Fibroblast of mammary gland (primary cell): ENCODE measurements at places on chromosomes 5 and 9.

DNA sequence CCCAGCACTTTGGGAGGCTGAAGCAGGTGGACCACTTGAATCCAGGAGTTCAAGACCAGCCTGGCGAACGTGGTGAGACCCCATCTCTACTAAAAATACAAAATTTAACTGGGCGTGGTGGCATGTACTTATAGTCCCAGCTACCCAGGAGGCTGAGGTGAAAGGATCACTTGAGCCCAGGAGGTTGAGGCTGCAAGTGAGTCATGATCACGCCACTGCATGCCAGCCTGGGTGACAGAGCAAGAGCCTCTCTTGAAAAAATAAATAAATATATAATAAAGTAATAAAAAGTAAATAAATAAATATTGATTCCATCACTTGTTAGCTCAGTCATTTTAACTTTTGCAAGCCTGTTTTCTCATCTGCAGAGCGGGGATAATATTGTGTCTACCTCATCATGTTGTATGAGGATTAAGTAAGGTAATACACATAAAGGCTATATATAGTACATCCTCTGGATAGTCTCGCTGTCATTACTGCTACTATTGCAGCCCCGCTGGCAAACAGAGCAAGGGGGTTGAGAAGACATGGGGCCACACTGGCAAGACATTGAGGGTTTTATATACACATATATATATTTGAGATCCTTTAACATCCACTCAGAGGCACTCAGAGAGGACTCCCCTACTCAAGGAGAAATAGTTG, 210.9 kb downstream of the C9orf152 start:
- DNase-seq: no peak

GRCh38 chr9:89813482-89813881, 208.7 kb downstream of the GADD45G start:
- DNase-seq: no peak

DNA sequence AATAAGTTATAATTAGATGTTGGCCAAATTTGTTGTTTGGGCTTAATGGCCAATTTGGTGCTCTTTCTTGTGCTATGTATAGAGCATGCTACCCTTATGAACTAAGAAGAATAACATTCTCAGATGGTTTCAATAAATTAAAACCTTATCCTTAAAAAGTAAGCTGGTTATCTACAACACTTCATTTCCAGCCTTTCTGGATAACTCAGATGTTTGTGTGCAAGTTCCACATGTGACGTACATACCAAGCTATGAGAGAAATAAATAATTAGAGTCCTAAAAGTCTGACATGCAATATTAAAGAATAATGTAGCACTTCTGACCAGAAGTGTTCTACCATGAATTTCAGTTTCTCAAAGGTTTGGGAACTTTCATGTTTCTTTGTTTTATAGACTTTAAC, 11.7 kb downstream of the MTREX start:
- no peak for DNase-seq

GRCh38 chr9:90881648-90882047, 80.0 kb downstream of the SYK start:
- no peak for DNase-seq

GRCh38 chr9:8265281-8265680, 465.7 kb upstream of the DMAC1 start:
- DNase-seq: no peak

DNA sequence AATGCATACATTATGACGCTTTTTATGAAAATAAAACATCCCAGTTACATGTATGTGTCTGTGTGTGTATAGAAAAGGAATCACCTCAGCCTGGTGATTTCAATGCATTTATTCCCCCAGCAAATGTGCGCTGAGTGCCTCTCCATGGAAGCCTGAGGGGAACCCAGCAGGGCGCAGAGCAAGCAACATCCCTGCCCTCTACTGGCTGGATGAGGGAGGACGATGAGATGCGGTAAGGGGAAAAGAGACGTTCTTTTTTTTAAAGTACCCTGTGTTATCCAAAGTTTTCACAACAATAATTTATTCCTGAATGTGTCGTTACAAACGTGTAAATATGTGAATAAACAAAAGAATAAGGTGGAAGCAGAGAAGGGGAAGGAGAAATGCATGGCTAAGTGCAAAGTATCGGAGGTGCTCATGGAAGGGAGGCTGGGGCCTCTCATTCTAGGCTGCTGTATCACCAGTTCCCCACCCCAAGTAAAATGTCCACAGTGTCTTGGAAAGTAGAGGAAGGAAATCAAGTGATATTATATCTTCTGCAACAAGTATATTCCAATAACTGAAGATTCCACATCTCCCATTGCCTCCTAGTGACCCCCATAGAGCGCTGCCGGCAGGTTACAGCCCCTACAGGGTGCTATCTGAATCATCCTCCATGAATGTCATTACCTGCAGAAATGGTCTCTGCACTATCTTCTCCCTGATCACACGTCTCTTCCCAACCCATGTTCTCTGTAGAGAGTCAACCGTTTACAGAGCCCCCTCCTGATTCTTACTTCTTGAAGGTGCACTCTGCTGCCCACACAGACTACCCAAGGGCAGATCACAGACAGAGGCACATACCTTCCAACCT, 13.0 kb upstream of the ABLIM3 start:
- peak; percentile 45 for DNase-seq

GRCh38 chr5:118533156-118533555, 455.2 kb downstream of the DTWD2 start:
- no peak for DNase-seq

DNA sequence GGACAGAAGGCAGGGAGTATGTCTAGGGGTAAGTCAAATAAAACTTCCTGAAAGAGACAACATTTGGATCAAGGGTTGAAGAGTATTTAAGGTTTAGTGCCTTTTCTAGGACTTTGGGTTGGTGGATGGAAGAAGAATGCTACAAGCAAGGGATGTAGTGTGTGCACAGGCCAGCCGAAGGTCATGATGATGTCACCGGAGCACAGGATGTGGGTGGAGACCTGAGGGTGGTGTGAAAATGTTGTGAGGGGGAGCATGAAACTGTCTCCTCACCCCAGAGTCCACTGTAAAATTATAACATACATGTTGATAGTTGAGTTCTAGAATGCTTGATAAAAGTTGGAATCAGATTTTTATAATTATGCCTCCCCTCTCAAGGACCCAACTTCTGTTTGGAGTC, 553.3 kb upstream of the SGCD start:
- DNase-seq: no peak

GRCh38 chr5:72171667-72172066, 64.4 kb downstream of the MAP1B start:
- DNase-seq: peak; percentile 37

GRCh38 chr5:82413302-82414040, 135.3 kb upstream of the RPS23 start:
- peak; percentile 94 for DNase-seq

DNA sequence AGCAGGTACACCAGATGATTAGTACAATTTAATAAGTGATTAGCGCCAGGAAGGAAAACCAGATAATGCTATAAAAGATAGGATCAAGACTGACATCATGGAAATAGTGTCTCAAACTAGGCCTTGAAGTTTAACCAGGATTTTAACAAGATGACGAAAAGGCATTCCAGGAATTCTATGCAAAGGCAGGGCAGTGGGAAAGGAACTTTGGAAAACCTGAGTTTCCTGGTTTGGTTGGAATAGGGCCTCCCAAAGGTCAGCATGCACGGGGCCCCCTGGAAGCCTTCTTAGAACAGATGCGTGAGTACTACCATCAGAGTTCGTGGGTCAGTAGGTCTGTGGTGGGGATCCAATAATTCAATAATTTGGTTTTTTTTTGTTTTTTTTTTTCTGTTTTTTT, 935.2 kb upstream of the DMAC1 start:
- no peak for DNase-seq

- no peak for DNase-seq
Observed at GRCh38 chr5:40801771-40802562, 3.8 kb upstream of the PRKAA1 start.

DNA sequence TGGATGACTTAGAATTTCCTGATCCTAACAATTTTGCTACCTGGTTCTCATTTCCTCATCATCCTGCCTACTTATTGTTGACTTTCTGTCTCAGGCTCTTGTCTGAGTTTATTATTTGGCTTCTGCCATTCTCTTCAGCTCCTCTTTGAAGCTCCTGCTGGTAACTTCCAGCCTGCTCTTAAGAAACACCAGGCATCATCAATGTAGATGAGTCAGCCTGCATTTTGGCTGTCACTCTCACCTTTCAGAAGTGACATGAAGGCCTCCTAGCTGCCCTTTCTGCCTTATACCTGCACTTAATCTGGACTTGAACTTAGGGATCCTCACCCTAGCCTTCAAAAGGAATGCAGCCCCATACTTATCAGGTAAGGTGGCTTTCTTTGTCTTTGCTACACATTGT, 551.8 kb upstream of the ZNF608 start:
- peak; percentile 39 for DNase-seq

DNA sequence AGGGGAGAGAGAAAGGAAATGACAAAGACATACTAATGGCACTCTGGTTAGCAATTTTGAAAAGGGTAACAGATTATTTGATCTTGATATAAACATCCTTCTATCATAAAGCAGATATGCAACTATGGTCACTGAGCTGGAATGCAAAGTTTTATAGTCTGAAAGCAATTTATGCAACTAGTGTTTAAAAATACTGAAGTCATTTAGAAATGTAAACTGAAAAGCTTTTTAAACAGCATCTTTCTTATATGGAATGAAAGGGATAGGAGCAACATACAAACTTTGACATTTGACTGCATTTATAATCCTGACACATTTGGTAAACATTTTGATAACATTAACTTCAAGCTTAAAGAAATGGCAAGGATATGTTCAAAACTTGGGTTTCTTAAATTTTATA, 28.7 kb upstream of the ADAMTS19 start:
- no peak for DNase-seq

DNA sequence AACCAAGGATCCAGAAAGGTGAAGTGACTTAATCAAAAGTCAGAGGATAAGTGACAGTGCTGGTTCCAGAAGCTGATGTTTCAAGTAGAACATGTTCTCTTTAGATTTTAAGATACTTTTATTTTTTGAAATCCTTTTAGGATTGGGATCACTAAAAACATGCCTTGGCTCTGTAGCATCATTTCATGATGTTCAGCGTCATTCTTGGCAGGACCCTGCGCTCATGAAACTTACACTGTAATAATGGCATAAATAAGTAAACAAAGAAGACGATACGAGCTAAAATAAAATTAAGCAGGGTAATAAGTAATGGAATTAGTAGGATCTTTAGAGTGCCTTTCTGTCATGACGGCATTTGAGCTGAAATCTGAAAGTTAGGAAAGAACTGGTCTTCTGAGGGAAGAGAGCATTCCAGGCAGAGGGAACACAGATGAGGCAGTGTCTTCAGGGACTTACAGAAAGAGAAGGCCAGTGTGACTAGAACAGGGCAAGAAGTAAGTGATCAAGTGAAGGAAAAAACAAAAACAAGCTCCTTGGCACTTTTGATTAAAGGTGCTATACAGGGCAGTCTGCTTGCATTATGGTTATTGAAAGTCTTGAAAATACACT, 19.9 kb downstream of the CTNNA1 start:
- peak; percentile 39 for DNase-seq

DNA sequence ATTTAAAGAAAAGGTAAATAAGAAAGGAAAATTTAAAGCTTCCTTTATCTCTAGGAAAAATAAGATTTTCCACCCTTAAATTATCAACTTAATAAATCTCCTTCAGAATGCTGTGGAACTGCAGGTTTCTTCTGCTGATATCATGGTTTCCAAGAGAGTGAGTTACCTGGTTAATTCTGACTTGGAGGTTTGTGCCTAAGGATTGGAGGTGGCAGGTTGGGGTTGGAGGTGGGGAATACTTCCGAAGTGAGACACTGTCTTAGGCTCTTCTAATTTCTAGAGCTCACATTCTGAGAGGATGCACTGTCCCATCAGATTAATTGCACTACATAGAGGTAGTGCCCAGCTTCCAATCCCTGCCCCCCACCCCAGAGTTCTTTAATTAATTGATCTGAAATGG, 31.1 kb downstream of the SLC1A3 start:
- no peak for DNase-seq

DNA sequence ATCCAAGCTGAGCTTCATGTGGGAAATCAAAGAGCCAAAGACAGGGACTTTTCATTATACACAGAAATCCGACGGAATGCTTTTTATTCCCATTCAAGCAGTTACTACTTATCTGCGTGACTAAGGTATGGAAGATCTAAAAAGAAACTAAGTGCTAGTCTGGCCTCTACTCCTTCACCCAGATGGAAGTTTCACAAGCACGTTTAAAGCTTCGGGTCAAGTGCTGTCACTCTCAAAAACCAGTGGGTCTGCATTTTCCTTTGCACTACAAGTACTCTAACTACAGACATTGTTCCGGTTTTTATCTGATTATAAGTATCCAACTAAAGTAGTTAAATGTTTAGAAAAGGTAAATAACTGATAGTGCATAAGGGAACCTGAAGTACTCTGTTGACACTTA, 13.7 kb upstream of the MTAP start:
- peak; percentile 16 for DNase-seq

DNA sequence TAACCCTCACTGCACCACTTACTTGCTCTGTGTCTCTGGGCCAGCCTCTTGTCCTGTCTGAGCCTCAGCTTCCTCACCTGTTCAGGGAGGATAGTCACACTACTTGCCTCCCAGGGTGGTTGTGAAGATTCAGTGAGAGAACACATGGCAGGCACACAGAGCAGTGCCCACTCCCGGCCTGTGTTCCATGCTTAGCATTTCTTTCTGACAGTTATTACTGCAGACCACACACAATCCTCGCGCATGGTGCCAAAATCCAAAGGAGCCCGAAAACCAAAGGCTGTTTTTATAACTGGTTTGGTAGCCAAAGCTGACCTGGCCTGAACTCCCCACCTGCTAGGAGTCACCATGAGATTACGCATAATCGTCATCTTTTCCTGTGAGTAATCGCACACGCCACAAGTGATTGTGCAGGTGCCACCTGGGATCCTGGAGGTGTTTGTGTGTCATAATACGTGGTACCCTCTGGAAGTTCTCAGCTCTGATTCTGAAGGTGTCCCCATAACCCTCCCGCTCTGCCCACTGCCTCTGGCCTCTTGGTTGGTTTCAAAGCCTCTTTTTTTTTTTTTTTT, 84.6 kb upstream of the FBXW11 start:
- DNase-seq: no peak

DNA sequence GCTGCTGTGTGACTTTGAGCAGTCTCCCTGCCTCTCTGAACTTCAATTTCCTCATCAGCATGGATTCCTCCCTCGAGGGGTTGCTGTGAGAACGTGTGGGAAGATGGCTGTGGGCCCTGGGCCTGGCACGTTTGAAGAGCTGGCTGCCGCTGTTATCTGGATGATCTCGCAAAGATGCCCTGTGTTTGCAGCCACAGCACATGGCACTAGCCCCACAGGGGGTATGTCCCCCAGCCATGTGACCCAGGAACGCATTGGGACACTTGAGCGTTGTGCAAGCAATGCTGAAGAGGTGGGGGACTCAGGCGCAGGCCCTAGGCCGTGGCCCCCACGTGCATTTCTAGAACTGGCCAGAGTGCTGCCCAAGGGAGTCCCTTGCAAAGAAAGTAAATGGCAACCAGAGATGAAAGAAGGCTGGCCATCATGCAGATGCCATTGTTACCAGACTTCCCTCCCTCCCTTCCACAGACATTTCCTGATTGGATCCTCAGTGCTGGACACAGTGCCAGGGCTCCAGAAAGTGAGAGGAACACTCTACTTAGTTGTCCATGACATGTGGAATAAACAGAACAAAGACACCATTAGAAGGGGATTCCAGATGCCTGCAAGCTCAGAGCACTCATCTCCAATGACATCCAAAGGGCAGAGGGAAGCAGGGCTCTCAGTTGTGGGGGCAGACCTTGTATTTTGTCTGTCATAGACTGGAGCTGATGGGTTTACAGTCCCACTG, 65.1 kb upstream of the NEURL1B start:
- no peak for DNase-seq

- no peak for DNase-seq
Observed at GRCh38 chr5:111973961-111974360, 217.0 kb upstream of the NREP start.
